Melanocyte of skin (primary cell): ENCODE measurements at places on chromosomes 11 and 22. TPM values are rescaled to one million over a fixed set of nuclear protein-coding genes. Genes with fewer than 3 reads are reported as not detected.

Gene LRRC74B
- total RNA-seq: under 0.01 TPM in 1 of 2 replicates, not detected in the other

Gene LARGE2
- not detected in 2 replicates for total RNA-seq

Gene PKDREJ
- total RNA-seq: not detected in 2 replicates

Gene TEX54
- total RNA-seq: not detected in 2 replicates

Gene SSTR3
- not detected in 2 replicates for total RNA-seq

Gene POU2AF1
- under 0.01 TPM in 1 of 2 replicates, not detected in the other for total RNA-seq

Gene OR56A1
- not detected in 2 replicates for total RNA-seq

Gene UCP3
- 0.33 and 1.2 TPM in 2 replicates for total RNA-seq

Gene DDTL
- 1.0 and 2.5 TPM in 2 replicates for total RNA-seq

Gene OR8A1
- not detected in 2 replicates for total RNA-seq

Gene PHOX2A
- total RNA-seq: not detected in 2 replicates

Gene CNGA4
- not detected in 2 replicates for total RNA-seq
